Natural killer cell (primary cell): ENCODE measurements at places on chromosomes 11 and 22. TPM values are rescaled to one million over a fixed set of nuclear protein-coding genes. Genes with fewer than 3 reads are reported as not detected.
A peak's percentile ranks its signal among the peaks of the same experiment; 100 is the strongest.

RAB38 gene
- total RNA-seq = 10.9 TPM

DNA sequence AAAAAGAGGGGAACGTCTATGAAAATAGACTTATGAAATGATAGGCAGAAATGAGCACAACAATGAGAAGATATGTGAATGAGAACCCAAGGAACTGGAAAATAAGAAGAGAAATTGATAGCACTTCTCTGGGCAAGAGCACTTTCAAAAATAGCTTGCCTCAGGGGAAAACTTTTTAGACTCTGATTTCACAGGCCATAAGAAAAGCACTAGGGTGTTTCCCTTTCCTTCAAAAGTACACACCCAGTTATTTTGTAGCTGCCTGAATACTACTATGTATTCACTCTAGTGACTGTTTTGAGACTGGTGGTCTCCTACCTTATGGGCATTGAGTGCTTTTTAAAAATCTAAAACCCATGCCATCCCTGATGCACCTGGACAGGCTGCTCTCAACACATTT, 172.3 kb upstream of the SOX6 start:
- DNase-seq = no peak
- no peaks in the 10 kb centered on the region for H3K4me1 ChIP-seq
- H3K27me3 ChIP-seq = no peaks in the 10 kb centered on the region

DNA sequence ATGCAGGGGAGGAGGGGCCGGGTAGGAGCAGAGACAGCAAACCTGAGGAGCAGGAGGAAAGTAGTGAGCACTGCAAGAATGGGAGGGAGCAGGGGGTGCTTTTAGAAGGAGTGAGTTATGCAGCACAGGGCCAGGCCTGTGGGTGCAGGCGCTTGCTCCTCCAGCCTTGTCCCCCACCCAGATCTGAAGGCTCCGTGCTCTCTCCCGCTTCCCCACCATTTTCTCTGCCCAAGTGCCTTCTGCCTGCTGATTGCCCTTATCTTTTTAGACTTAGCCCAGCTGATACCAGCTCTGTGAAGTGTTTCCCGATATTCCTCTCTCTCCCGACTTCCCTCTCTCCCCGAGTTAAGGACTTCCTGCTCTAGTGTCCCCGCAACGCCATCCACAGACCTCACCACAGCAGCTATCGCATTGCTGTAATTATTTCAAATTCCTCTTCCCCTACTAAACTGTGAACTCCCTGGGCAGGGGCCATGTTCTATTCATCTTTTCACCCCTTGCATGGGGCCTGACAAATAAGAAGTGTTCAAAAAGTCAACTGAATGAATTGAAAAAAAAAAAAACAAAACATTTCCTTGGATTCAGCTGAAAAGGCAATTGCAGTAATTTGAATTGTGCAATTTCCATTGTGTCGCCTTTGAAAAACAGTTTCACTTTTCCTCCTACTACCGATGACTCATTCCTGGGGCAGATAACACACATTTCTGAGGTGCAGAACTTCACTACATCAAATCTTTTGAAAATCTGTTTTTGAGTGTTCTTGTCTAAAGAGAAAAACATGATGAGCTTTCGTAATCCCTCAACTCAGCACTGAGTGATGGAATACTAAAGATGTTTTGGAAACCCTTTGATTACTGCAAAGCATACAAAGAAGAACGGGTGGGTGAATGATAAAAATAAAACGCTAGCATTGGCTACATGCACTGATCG, 69.7 kb upstream of the BMAL1 start:
- H3K4me3 ChIP-seq = peak overlapping the region; percentile 29
- H3K27me3 ChIP-seq = no peaks in the 10 kb centered on the region
- peaks cover 9% of the 10 kb centered on the region for H3K4me1 ChIP-seq
- DNase-seq = no peak
- no peaks in the 10 kb centered on the region for H3K36me3 ChIP-seq
- no peak overlapping the region for H3K27ac ChIP-seq

- H3K4me1 ChIP-seq = no peaks in the 10 kb centered on the region
- H3K4me3 ChIP-seq = no peak overlapping the region
- DNase-seq = no peak
- no peaks in the 10 kb centered on the region for H3K27me3 ChIP-seq
- no peak overlapping the region for H3K27ac ChIP-seq
- H3K36me3 ChIP-seq = no peaks in the 10 kb centered on the region
These were observed 33.5 kb downstream of the POU2AF3 start for GRCh38 chr11:111331711-111332479.

DNA sequence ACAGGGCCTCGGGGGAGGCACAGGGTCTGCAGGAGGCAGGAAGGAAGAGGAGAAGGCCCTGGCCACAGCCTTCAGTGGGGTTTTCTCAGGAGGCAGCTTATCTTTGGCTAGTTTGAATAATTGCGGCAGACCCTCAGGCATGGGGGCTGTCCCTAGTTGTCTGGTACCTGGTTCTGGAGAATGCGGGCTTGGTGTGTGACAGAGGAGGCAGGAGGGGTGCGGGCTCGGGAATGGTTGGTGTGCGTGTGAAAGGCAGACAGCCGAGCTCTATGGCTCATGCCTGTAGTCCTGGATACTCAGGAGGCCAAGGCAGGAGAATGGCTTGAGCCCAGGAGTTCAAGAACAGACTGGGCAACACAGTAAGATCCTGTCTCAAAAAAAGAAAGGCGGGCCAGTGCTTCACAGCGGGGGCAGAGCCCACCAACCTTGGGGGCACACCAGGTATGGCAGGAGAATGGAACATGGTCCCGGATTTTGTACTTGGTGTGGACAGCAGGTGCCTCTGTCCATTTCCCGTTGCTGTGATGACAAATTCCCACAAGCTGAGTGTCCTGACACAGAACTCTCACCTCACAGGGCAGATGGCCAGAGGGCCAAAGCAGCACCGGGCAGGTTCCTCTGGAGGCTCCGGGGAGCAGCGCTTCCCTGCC, 640.6 kb downstream of the TBC1D22A start:
- H3K27me3 ChIP-seq = no peaks in the 10 kb centered on the region
- no peaks in the 10 kb centered on the region for H3K4me1 ChIP-seq
- no peak overlapping the region for H3K4me3 ChIP-seq
- H3K27ac ChIP-seq = no peak overlapping the region

- H3K4me3 ChIP-seq = no peak overlapping the region
- H3K27me3 ChIP-seq = peaks cover 36% of the 10 kb centered on the region
- H3K4me1 ChIP-seq = peaks cover 17% of the 10 kb centered on the region
- H3K36me3 ChIP-seq = no peaks in the 10 kb centered on the region
These were observed 3.4 kb downstream of the FJX1 start for GRCh38 chr11:35621620-35622019.

SLC25A17 gene
- 10.0 TPM for total RNA-seq

VPREB1 gene
- total RNA-seq = not detected

GRCh38 chr11:32033067-32033466, 57.8 kb upstream of the RCN1 start:
- no peak overlapping the region for H3K27ac ChIP-seq
- DNase-seq = no peak
- H3K36me3 ChIP-seq = no peaks in the 10 kb centered on the region

OR8A1 gene
- not detected for total RNA-seq

BID gene
- total RNA-seq = 42.3 TPM

DNA sequence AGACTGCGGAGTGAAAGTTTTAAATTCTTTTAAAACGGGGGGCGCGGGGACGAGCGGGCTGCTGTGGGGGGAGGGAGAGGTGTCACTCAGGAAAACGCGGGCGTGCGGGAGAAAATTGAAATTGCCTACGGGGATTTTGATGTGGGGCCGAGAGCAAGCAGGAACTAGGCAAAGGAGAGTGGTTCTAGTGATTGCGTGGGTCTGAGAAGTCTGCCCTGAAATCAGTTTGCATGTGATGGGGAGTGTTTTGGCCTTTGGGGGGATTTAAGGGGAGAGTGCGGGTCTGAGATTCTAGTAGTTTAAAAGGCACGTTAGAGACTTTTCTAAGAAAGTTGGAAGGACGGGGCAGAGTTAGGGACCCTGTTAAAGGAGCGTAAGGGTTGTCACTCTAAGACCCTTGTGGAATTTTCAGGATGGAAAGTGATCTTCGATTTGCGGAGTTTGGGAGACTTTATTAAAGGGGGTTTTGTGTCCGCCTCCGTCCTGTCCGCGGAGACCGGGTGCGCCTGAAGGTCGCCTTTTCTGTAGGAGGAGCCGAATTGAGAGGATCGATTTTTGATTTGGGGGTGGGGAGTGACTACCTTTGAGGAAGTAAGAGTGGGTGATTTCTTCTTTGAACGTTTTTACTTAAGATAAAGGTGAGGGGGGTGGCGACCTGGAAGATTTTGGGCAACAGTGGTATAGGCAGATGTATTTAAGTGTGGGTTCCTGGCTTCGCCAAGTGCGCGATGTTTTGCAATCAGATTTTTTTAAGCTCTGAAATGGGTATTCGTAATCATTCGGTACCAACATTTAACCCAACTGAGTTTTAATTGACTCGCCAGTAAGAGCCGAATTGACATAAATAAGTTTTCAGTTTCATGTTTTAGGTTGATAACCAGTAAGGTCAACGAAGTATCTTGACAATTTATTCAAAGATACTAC, 1.1 kb downstream of the EED start:
- no peaks in the 10 kb centered on the region for H3K36me3 ChIP-seq
- peak overlapping the region; percentile 33 for H3K27ac ChIP-seq
- DNase-seq = no peak
- peak overlapping the region; percentile 82 for H3K4me3 ChIP-seq

DNA sequence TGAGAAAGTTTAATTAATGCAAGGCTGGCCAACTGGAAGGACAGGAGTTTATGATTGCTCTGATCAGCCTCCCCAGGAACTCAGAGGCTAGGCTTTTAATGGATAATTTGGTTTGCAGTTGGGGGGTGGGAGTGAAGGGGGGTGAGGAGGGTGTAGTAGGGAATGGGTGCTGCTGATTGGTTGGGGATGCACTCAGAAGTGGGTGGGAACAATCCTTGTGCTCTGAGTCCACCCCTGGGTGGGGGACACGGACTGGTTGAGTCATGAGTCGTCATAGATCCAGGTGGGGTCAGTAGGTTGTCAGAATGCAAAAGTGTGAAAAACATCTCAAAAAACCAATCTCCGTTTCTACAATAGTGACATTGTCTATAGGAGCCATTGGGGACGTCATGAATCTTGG, 20.9 kb upstream of the CYB5R3 start:
- no peak overlapping the region for H3K4me3 ChIP-seq
- DNase-seq = no peak
- H3K27ac ChIP-seq = no peak overlapping the region
- no peaks in the 10 kb centered on the region for H3K36me3 ChIP-seq

GRCh38 chr11:45817191-45817590, 12.2 kb downstream of the SLC35C1 start:
- H3K27me3 ChIP-seq = no peaks in the 10 kb centered on the region
- H3K4me1 ChIP-seq = no peaks in the 10 kb centered on the region
- no peak overlapping the region for H3K27ac ChIP-seq
- no peak for DNase-seq
- H3K36me3 ChIP-seq = no peaks in the 10 kb centered on the region

MS4A4A gene
- 1.2 TPM for total RNA-seq

DNA sequence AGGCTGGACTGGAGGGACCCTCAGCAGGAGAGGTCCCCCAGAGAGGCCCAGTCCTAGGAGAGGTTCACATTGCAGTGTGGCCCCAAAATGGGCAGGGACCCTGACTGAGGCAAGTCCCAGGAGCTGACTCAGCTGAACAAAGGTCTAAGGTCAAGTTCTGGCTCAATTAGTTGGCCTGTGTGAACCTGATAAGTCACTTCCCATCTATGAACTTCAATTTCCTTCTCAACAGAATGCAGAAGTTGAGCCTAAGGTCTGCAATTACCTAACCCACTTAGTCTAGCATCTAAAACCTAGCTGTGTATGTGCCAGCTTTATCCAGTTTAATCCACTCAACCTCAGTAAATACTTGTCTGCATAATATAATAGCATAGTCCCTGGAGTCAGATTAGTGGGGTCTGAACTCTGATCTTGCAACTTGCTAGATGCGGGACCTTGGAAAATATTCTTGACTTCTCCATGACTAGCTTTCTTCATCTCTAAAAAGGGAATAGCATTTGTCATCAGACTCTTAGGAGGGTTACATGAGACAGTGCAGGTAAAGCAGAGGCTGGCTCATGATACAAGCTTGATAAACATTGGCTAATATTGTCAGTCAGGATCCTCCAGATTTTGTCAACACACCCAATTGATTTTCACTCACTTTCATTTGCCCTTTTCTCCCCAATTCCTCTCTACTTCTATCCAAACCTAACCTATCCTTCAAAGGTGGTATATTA, 465.5 kb downstream of the INSC start:
- no peaks in the 10 kb centered on the region for H3K36me3 ChIP-seq
- H3K4me3 ChIP-seq = no peak overlapping the region
- DNase-seq = no peak
- H3K27ac ChIP-seq = no peak overlapping the region
- H3K4me1 ChIP-seq = no peaks in the 10 kb centered on the region

DNA sequence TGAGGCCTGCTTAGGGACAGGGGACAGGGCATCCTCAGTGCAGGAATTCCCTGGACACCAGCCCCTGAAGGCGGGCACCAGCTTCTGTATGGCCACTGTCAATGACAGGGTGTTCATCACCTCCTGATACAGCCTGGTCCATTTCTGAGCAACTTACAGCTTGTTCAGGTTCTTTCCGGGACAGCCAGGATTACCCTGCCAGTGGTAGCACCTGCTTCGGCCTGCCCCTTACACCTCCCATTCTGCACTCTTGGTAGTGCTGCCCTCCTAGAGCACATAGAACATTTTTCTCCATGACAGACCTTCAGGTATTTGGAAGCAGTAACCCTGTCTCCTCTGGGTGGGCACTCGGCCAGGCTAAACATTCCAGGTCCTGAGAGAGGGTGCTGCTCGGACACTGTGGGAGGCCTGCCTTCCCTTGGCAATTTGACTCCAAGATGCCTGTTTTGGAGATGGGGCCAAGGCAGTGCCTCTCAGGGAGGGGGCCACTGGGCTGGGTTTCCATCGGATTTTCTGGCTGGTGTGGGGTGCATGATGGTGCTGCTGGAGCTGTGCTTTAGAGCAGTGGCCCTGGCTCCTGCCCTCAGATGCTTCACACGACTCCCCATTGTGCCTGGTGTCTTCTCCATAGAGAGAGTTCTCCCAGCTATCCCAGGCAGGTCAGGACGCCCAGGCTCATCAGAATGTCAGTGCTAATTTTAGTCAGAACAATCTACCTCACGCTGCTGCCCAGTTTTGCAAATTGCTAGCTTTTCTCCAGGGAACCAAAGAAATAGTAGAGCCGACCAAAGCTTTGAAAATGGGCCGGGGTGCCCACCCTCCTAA, 1.2 kb downstream of the GAL3ST3 start:
- peaks cover 24% of the 10 kb centered on the region for H3K4me1 ChIP-seq
- no peak overlapping the region for H3K4me3 ChIP-seq
- peaks cover 3% of the 10 kb centered on the region for H3K27me3 ChIP-seq
- H3K27ac ChIP-seq = no peak overlapping the region
